ENCODE measurements at places on chromosomes 1 and 21. TPM values are rescaled to one million over a fixed set of nuclear protein-coding genes. Genes with fewer than 3 reads are reported as not detected.

TTLL10 gene
- 0.15 TPM for total RNA-seq

VANGL2 gene
- total RNA-seq: not detected

RGS18 gene
- not detected for total RNA-seq

DTL gene
- 91.0 TPM for total RNA-seq

VASH2 gene
- 0.10 TPM for total RNA-seq

CNTN2 gene
- total RNA-seq: not detected

CRNN gene
- total RNA-seq: not detected

DNA sequence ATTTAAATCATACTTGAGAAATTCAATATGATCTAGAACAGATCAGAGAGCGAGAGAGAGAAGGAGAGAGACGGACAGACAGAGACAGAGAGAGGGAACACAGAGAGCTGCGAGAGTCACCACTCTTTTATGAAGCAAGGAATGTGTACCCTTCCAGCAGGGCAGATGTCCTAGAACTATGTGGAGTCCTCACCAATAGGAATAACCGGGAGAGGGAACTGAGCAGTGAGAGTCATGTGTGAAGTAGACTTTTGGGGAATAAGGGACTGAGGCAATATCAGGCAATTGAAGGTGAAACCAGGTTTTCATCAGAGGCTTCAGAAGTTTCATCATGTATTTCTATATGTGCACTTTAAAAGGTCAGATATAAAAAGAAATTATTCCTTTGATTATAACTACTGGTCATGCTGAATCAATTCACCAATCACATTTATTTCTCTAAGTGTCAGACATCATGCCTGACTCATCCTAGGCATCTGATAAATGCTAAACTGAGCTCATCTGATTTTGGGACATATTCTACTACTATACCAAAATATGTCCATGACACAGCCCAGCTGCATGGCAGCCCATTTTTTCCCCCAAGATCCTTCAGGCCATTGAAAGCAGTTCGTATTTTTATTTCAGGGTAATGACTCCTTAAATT, 22.4 kb downstream of the VTCN1 start:
- no peak for DNase-seq

- DNase-seq: peak; percentile 11
Measured at GRCh38 chr1:9410737-9411297, 118.1 kb downstream of the SPSB1 start.

GRCh38 chr1:112358798-112359408, 37.1 kb upstream of the CTTNBP2NL start:
- DNase-seq: no peak

DNA sequence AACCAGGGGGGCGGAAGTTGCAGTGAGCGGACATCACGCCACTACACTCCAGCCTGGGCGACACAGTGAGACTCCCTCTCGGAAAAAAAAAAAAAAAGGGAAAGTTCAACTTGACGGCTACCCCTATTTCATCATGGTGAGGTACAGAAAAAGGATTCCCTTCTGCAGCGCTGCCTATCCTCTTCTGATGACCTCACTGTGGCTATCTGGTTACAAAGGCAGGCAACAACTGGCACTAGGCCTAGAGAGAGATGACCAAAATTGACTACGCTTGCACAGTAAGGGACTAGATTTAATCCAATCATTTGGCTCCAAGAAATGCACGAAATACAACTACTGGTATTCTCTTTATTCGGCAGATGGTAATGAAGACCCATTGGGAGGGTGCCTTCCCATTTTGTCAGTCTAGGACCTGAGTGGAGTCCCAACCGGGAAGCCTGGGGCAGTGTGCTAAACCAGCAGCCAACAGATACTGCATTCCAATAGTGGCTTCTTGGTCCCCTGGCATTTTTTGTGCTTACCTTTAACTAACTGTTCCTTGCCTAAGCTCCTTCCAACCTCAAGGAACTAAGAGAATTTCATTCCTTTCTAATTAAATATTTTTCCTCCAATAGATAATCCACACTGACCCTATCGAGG, 36.6 kb downstream of the ITPKB start:
- no peak for DNase-seq

DNA sequence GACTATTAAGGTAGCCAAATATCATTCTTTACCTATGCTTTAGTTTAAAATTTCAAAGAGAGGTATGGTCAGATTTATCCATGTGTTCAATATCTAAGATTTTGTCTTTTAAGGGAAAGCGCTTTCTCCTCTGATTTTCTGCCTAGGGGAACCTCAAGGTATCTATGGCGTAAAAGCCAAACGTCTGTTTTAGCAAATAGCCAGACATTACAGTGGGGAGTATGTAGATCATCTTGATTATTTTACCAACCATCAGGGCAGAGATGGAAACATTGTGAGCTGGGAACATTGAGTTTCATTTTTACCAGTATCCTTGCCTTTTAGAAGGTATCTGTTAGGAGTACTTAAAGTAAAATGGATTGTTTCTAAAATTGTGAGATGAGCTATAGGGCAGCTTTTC, 71.0 kb downstream of the LEPR start:
- DNase-seq: no peak

GRCh38 chr1:234759888-234760287, 149.9 kb upstream of the IRF2BP2 start:
- no peak for DNase-seq

GRCh38 chr1:175783126-175783722, 39.8 kb upstream of the TNR start:
- DNase-seq: no peak

DNA sequence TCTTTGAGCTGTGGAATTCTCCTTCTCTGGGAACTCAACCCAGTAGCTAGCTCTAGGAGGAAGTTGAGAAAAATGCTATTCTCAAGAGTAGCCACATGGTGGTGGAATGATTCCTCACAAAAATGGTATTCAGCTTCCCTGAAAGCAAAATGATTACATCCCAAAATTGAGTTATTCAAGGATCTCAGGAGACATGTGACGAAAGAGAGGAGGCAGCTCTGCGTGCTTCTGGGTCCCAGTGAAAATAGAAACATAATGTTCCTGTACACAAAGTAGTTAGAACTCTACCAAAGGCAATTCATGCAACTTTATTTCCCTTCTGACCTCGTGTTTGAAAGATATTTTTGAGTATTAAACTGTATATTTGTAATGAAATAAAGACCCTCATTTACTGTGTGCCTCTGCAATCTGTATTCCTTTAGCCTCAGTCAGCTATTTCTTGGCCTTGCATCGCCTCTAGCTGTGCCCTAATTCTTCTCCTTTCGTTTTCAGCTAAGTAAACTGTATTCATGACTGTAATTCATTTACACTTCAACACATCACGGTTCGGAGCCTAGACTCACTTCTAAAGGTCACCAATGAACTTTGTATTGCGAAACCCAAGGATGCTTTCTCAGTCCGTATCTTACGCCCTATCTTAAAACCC, 167.3 kb downstream of the FASLG start:
- DNase-seq: no peak

- DNase-seq: no peak
Measured at GRCh38 chr1:247334378-247335133, 2.9 kb upstream of the ZNF496 start.

DNA sequence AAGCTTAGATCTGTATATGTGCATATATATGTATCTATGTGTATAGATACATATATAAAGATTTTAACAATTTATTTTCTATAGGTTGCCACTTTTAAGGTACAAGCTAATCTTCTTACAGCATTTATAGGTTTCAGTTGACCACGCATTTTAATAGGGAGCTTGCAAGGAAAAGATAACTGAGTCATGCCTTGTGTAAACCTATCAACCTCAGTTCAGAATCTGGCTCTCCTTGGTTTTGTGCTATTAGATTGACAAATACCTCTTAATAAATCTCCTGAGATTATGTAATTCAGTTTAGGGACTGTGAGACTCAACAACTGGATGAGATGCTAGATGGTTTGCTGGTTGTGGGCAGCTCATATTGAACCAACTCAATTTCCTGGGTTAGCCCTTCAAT, 114.7 kb upstream of the SERBP1 start:
- DNase-seq: no peak

DNA sequence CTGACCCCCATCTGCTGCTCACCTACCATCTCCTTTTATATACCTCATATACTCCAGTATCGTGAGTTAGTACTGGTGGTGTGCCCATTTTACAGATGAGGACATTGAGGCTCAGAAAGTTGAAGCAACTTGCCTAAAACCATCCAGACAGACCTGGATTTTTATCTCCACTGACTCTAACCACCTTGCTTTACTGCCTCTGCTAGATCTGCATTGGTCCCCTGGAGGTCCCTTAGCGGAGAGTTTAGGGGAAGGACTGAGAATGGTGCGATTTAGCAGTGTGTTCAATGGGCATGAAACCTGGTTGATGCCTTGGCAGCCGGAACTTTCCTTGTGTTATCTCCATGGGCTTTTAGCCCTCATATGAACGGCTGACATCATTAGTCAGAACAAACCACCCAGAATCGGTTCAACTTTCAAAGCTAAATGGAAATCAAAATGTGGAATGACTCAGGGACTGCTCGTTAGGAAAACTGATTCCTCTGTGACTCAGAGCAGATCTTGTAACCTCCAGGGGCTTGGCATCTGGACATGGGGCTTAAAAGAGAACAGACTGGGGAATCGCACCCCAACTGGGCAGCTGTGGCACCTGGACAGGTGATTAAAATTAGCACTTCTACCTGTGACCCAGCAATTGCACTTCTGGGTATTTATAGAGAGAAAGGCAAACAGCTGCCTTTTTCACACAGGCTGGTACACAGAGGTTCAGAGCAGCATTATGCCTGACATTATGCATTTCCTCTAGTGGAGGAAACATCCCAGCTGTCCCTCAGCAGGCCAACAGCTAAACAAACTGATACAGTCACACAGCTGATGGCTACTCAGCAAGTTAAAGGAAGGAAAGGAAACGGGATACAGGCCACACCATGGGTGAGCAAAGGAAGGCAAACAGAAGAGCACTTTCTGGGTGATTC, 25.3 kb downstream of the TMEM51 start:
- DNase-seq: no peak

- DNase-seq: no peak
Measured at GRCh38 chr1:1758692-1759455, 19.4 kb downstream of the NADK start.

DNA sequence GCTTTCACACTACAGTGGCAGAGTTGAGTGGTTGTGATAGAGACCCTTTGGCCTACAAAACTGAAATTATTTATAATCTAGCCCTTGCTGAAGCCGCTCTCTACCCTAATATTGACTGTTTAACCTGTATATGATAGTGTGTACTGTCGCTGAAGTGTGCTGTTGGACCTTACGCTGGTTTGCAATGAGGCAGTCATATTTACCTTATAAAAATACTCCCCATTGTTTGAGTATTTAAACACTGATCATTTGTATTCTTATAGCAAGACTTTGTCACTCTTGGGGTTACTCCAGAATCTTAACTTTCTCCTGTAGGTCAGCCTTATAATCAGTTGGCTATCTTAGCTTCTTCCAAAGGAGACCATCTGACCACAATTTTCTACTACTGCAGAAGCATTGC, 56.3 kb downstream of the SMG7 start:
- DNase-seq: no peak

DNA sequence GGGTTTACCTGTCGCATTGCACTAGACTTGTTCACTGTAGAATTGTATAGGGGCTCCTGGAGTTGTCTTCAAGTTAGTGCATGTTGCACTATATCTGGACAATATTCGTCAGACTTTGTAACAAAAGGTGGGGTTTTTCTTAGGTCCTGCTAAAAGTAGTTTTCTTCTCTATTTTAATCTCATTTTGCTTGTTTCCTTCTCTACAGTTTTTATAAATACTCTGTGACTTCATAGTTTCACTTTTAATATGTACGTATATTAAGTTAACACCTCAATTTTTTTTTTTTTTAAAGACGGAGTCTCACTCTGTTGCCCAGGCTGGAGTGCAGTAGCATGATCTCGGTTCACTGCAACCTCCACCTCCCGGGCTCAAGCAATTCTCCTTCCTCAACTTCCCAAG, 26.5 kb upstream of the MRPS6 start:
- DNase-seq: no peak

DNA sequence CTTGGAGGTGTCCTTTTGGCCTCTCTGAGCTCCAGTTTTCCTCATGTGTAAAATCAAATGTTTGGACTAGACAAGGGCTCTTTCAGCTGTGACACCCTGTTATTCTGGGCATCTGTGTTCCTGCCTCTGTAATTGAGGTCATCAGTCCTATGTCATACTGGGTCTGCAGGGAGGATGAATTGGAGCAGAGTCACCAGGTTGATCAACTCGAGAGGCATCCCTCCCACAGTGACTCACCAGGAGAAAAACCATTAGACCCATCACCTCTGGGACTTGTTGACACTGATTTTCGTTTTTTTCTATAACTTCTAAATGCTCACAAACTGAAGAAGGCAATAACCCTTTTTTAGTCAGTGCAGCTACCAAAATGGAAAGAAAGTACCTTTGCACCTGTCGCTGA, 82.2 kb downstream of the ST6GALNAC5 start:
- no peak for DNase-seq

DNA sequence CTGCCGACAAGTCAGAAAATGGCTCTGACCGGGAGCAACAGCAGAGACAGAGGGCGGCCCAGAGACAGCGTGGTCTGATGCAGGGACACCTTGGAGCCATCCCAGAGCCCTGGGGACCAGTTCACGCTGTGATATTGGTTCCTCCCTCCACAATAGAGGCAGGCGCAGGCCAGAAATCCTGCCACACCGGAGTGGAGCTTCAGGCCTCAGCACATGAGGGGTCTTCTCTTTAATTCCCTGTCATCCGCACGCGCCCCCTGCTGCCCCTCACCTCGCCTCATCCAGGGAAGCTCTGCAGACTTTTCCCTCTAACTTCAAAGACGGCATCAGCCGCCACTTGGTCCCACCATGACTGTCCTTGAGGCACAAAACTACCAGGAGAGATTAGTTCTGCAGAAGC, 75.5 kb upstream of the ANGPTL1 start:
- no peak for DNase-seq

Measured in activated T-helper 1 cell treated with anti-CD3 and anti-CD28 coated beads, Interleukin-12 subunit alpha, Interleukin-12 subunit beta, Interleukin-2, Interleukin-4 antibody, amounts not matched to agents 30 ng/mL and 10 ng/mL and 1 ng/mL, durations not matched to agents 14 hours and 24 hours and 36 hours (primary cell).